ENCODE measurements at places on chromosomes 13 and 19. TPM values are rescaled to one million over a fixed set of nuclear protein-coding genes. Genes with fewer than 3 reads are reported as not detected.

DNA sequence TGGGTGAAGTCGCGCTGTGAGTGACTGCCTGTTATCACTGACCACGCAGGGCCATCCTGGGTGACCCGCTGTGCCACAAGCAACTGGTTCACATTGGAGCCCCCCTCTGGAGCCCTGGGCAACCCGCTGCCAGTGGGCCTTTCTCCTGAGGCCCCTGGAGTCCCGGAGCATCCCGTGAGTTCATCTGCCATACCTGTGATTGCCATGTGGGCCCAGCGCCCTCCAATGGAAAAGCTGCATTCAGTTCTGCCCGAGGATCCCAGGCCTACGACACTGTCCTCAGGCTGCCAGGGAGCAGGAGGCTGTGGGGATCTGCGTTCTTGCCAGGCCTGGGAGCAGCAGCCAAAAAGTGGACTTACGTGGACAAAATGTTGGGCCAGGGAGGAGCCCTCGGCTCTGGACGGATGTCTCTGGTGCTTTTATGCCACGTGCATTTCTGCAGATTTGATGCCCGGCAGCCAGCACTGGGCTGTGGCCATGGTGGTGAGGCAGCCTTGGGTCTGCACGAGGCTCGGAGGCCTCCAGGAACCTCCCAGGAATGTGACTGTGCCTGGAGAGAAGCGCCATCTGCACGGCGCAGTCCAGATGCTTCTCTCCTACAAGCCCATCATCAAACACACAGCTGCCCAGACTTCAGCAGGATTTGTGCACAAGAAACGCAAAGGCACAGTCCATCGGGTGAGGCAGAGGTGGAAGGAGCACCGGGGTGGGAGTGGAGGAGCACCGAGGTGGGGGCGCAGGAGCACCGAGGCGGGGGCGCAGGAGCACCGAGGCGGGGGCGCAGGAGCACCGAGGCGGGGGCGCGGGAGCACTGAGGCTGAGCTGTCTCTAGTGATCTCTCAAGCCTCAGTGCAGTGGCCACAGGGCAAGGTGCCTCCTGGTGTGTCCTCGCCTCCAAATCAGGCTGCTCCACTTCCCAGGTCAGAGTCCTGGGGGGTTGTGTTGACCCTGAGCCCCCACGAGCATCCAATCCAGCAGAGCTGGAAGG lies 44.0 kb downstream of the C13orf46 start:
- DNase-seq: peak; percentile 20

The VSIG10L gene
- 1.8 TPM for total RNA-seq

DNA sequence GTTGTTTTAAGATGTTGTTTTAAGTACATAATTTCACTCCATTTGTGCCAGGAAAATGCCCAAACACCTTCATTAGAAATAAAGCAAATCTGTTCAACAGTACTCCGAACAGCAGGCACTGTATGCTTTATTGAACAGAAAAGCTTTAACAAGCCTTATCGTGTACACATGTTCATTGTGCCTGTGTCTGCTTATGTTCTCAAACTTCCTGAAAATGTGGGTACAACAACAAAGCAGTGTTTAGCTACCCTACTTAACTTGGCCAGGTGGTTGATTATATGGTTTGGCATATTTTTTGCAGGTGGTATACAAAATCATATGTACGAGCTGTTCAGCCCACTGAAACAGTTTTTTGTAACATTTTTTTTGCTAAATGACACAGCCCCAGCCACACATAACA lies 718.0 kb downstream of the DACH1 start:
- no peak for DNase-seq

- DNase-seq: no peak
These were observed 77.2 kb downstream of the DACH1 start for GRCh38 chr13:71789693-71790329.

DNA sequence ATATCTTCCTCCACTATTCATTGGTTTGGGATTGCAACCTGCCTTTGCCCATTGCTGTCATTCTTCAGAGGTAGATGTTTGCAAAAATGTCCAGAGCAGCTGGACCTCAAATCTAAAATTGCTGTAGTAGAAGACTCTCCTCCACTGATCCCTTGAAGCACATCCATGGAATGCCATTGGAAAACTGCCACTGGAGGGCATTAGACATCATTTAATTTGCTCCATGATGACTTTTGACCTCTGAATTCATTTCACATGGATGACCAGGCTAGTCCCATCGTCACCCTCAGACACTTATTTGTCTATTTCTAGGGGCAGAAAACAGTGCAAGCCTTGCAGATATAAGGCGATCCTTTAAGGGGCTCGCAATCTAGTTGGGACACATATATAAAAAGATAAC lies 33.9 kb upstream of the FLT1 start:
- peak; percentile 32 for DNase-seq

The PSG11 gene
- 2.8 TPM for total RNA-seq

The ZNF100 gene
- total RNA-seq: 5.9 TPM

DNA sequence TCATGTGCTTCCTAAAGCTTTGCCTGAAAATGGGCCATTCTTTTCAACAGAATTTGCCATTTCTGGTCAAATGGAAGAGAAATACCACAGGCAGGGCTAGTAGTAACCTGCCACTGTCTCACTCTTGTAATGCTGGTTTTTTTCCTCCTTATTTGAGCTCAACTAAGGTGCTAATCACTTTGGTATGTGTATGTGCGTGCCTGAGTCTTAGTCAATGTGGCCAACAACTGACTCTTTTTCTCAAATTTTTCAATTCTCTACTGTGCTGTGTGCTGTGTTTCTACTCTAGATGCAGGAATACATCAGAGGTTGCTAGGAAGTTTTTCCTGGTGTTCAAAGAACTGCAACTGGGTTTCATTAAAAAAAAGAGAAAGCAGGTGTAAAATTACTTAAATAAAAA lies 870.2 kb downstream of the EFNB2 start:
- DNase-seq: peak; percentile 40

GRCh38 chr13:49314344-49314882 lies 66.7 kb downstream of the CDADC1 start:
- DNase-seq: no peak

The SOX1 gene
- not detected for total RNA-seq

The PTPRH gene
- 0.31 TPM for total RNA-seq

DNA sequence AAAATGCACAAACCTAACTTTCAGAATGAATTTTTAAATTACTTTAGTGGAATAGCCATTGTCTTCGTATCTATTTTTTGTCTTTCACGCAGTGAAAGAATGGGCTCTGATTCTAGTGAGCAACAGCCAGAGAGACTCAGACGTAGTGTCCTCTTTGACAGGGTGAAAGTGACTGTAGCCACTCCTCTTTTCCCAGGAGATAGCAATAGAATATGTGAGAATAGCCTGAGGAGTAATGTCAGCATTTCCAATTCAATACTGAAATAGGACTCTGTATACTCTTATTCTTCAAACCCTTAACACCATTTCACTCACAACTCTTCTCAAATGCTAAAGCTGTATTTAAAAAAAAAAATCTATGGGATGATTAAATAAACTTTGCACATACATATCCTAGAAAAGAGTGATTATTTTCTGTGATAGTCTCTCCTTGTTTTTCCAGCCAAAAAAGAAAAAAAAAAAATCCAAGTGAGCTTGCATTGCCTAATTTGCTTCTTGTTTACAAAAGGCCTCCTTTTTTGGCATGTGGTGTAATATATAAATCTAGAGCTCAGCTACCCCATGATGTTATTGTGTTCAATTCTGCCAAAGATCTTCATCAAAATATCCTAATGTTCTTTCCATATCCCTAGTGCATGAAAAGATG lies 626.1 kb upstream of the SLITRK6 start:
- no peak for DNase-seq

The PODNL1 gene
- 2.0 TPM for total RNA-seq

The SERPINE3 gene
- total RNA-seq: not detected

- no peak for DNase-seq
These were observed 5.0 kb downstream of the SIGLEC9 start for GRCh38 chr19:51129716-51130115.

GRCh38 chr19:3506384-3507340 lies 551 bp downstream of the FZR1 start:
- DNase-seq: peak; percentile 26

DNA sequence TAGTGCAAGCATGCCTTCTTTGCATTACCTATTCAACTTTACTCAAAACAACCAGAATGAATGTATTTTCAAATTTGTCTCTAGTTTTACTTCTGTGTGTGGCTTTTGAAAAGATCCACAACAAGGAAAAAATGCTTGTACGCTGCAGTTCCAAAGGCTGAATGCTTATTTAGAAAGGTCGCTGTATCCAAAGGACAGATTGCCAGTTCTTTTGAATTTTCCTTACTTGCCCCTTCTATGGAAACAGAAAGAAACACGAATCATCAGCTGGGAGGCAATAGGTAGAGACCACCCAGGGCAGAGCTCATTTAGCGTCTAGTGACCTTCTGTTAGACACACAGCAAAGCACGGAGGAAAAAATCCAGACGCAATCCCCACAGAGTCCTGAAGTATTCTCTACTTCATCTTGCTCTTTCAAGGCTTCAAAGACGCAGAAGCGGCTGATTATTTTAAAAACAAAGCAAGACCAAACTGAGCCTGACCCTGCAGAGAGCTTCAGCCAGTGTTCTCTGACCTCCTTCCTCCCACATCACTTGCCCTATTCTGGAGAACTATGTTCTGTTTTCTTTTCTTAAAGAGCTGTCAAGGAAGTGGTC lies 674.6 kb upstream of the SGCG start:
- DNase-seq: no peak

The WDR87 gene
- not detected for total RNA-seq

DNA sequence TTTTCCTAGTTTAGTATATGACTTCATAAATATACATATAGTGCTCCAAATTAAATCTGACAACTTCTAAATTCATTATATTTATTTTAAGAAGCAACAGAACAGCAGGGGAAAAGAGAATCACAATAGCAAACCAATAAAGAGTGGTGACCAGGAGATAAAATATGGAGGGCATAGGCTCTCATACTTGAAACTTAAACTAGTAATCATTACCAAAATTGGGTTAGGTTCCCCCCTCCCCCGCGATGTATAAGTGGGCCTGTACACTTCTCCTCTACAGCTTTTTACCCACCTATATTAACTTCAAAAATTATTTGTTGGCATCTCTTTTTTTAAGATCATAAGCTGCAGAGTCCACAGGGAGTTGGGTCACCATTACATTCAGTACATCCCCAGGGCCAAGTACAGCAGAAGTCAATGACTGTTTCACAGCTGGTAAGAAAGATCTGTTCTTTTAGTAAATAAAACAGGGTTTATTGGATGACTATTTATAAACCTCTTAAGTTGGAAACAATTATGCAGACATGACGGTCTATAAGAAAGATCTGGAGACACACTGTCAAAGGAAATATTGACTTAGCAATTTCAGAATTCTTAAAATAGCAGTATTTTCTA lies 29.4 kb downstream of the KLF12 start:
- DNase-seq: no peak

DNA sequence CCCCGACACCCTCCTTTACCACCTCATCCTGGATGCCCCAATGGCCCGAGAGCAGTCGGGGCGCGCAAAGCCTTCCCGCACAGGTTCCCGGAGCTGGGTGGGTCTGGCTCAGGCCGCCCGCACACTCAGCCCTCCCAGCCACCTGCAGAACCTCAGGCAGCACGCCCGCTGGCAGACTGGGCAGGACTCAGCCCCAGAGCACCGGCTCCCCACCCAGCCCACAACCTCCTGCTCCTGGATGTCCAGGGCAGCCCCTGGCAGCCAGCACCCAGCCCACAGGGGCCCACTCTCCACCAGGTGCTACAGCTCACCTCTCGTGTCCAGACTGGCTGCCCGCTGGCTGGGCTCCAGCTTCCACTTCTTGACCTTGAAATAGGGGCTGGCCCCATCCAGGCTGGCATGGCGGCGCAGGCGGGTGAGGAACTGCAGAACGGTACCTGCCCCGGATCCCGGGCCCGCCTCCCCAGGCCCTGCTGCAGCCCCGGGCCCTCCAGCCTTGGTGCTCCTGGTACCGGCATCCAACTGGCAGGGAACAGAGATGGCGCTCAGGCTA lies 4.6 kb downstream of the CBARP start:
- DNase-seq: no peak

DNA sequence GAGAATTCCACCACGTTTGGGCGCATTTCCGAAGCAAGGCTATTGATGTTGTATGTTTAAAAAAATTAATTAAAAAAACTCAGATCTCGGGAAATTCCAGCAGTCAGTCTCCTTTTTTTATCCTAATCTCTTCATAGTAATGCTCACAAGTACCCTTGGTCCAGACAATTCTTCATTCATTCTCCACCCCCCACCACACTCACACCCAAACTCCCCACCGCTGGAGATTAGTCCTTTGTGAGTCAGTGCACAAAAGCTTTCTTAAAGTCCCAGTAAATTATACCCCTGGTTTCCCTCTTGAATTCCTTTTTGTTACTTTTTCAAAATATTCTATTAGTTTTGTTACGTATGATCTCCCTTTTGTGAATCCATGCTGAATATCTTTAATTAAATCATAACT lies 274.6 kb downstream of the ZNF536 start:
- no peak for DNase-seq

GRCh38 chr13:36753176-36753575 lies 65.8 kb upstream of the RFXAP start:
- DNase-seq: no peak

DNA sequence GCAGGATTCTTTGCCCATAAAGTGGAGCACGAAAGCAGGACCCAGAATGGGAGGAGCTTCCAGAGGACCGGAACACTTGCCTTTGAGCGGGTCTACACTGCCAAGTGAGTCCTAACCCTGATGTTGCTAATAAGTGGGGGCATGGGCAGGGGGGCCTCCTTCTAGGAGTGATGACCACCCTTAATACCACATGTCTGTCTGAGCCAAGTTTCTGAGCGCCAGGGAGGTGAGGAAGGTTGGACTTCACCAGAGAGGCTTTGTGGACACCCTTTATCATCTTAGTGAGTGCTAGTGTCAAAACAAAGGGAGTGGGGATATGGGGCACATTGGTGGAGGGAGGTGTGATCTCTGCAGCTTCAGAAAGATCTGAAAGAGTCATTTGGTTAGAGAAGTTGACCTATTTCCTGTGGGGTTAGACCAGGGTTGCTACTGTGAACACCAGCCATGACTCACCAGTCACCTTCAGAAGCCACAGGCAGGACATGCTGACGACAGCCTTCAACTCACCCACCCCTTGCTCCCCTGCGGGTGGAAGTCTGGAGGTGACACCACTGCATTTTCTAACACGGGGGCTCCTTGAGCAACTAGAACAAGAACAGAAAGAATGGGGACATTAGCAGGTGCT lies 8.8 kb downstream of the ALOX5AP start:
- no peak for DNase-seq

The NR2C2AP gene
- total RNA-seq: 6.9 TPM
